ENCODE measurements at places on chromosomes 12 and 14. TPM values are rescaled to one million over a fixed set of nuclear protein-coding genes. Genes with fewer than 3 reads are reported as not detected.

OR6C2 gene
- total RNA-seq, result not detected

RTN1 gene
- total RNA-seq, result 0.46 TPM

EMP1 gene
- total RNA-seq, result 7.5 TPM

SERPINA3 gene
- total RNA-seq, result 0.15 TPM

TAC3 gene
- not detected for total RNA-seq

- H3K27me3 ChIP-seq, result no peaks in the 10 kb centered on the region
- H3K27ac ChIP-seq, result no peak overlapping the region
- no peak overlapping the region for H3K4me3 ChIP-seq
- no peaks in the 10 kb centered on the region for H3K36me3 ChIP-seq
Observed at GRCh38 chr12:106287364-106287763, 15.2 kb upstream of the TCP11L2 start.

DNA sequence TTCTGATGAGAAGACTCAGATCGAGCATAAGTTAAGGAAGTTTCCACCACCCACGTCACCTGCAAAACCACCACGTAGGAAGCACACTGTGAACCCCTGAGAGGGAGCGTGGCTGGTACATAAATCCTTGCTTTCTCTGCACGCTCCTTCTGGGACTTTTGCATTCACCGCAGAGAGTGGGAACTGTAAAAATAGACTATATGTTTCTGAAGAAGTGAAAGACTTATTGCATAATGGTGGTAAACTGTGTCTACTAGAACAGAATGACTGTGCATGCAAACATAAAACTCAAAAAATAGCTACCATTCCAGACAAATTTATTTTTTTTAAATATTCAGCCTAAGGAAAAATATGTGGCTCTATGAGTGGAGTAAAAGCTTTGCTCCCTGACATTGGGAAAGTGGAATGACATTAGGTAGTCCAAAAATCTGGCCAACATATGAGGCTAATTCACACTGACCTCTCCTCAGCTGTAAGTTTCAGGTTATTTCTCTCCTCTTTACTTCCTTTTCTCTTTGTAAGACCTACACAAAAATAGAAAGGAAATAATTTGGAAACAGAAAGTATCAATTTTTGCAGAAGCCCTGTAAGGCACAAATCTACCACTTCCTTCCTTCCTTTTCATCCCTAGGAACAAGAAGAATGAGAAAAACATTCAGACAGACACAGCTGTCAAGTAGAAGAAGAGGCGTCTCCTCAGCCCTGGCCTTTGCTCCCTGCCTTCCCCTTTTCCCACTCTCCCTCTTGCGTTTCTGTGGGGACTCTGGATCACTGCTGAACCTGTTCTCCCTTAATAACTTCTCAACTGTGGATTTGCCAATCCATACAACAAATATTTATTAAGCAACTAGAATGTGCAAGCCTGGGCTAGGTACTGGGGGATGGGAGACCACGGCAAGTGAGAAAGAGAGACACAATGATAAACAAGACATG, 264.3 kb upstream of the FOXN3 start:
- H3K27ac ChIP-seq, result no peak overlapping the region
- no peaks in the 10 kb centered on the region for H3K36me3 ChIP-seq
- no peaks in the 10 kb centered on the region for H3K4me1 ChIP-seq

DNA sequence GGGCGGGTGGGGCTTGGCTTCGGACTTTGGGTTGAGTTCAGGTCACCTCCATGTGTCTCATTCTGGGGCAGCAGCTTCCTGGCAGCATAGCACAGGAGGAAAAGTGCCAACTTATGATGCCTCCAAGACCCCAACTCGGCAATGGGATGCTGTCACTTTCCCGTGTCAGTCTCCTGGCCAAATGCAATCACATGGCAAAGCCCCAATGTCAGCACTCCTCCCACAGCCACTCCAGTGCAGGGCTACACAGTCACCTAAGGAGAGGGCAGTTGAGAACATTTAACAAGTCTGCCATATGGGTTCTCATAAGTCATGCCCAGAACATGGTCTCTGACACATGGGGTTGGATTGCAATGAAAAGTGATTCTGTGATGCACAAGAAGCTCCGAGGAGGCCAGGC, 26.7 kb downstream of the ELK3 start:
- no peak overlapping the region for H3K27ac ChIP-seq
- peaks cover 16% of the 10 kb centered on the region for H3K4me1 ChIP-seq
- no peak overlapping the region for H3K4me3 ChIP-seq
- H3K27me3 ChIP-seq, result no peaks in the 10 kb centered on the region
- peaks cover 11% of the 10 kb centered on the region for H3K36me3 ChIP-seq

- H3K36me3 ChIP-seq, result no peaks in the 10 kb centered on the region
- DNase-seq, result no peak
- H3K4me3 ChIP-seq, result no peak overlapping the region
Observed at GRCh38 chr14:79861111-79861510, 350.2 kb downstream of the DIO2 start.

DNA sequence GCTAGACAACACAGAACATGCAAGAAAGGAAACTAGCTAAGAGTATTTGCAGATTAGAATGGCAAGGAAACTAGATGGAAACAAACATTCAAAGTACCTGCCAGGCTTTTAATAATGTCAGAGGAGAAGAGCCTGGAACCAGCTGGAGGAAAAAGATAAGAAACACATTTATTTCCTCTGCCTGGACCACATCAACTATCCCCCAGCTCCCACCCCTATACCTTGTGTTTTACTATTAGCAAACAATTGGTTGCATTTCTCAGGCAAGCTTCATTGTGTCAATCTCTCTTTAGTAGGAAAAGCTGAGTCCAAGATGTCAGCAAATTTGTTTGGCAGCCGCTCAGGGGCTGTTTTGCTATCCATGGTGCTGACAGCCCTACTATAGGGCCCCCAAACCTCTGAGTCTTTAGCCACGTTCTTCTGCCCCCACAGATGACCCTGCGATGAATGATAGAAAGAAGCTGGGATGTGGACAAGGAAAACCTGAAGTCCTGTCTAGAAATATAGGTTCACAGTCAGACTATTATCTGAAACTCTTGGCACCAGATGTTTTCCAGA, 11.6 kb upstream of the SYNDIG1L start:
- no peaks in the 10 kb centered on the region for H3K4me1 ChIP-seq
- no peaks in the 10 kb centered on the region for H3K36me3 ChIP-seq
- H3K4me3 ChIP-seq, result no peak overlapping the region

DNA sequence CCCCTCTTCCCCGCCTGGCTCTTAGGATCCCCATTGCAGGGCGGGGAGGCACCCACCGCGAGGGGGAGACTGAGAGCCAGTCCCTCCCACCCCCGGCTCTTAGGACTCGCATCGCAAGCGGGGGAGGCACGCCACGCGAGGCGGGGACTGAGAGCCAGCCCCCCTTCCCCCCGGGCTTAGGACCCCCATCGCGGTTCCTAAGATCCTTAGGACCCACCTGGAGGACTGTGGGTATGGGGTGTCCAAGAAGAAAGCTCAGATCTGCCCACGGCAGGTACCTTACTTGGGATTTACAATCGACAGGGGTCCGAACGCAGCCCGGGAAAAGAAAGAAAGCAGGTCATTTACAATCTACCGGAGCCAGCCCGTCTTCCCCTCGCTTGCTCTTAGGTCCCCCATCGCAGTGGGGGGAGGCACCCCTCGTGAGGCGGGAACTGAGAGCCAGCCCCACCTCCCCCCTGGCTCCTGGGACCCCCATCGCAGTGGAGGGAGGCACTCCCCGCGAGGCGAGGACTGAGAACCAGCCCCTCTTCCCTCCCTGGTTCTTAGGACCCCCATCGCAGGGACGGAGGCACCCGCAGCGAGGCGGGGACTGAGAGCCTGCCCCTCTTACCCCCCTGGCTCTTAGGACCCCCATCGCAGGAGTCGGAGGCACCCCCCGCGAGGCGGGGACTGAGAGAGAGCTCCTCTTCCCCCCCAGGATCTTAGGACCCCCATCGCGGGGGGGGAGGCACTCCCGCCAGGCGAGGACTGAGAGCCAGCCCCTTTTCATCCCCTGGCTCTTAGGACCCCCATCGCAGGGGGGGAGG, 43.7 kb downstream of the DDX11 start:
- H3K4me1 ChIP-seq, result no peaks in the 10 kb centered on the region
- peak; percentile 65 for DNase-seq
- H3K27me3 ChIP-seq, result no peaks in the 10 kb centered on the region
- peak overlapping the region; percentile 67 for H3K4me3 ChIP-seq
- peak overlapping the region; percentile 53 for H3K27ac ChIP-seq

DNA sequence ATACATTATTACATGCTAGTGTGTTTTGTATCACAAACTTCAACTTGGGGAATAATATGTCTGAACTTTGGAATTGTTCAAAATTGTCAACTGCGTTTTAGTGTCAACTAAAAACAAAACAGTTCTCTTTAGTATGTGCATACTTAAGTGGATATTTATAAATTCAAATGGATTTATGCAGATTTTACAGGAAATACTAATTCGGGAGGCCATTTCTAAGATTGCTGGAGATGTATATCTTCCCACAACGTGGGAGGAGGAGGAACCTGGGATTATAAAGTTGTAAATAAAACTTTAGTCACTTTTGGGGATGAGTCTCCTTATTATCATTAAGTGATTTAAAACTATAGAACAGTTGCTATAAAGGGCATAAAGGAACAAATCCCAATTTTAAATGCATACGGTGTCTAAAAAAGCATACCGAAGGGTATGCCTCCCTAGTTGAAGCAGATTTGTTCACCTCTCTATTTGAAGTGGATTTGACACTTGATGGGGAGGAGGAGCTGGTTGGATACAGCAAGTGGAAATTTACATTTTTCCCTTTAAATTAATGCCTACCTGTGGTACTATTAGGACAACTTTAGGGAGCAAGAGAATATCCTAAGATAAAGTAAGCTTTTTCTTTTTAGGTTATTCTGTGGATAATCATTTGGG, 2.7 kb downstream of the PDE3A start:
- H3K36me3 ChIP-seq, result no peaks in the 10 kb centered on the region
- no peaks in the 10 kb centered on the region for H3K4me1 ChIP-seq
- H3K4me3 ChIP-seq, result peak overlapping the region; percentile 70
- DNase-seq, result no peak

GRCh38 chr14:90641615-90642243, 174.5 kb downstream of the TTC7B start:
- DNase-seq, result peak; percentile 72
- no peak overlapping the region for H3K4me3 ChIP-seq
- no peaks in the 10 kb centered on the region for H3K27me3 ChIP-seq
- H3K27ac ChIP-seq, result peak overlapping the region; percentile 92
- peaks cover 61% of the 10 kb centered on the region for H3K4me1 ChIP-seq

DNA sequence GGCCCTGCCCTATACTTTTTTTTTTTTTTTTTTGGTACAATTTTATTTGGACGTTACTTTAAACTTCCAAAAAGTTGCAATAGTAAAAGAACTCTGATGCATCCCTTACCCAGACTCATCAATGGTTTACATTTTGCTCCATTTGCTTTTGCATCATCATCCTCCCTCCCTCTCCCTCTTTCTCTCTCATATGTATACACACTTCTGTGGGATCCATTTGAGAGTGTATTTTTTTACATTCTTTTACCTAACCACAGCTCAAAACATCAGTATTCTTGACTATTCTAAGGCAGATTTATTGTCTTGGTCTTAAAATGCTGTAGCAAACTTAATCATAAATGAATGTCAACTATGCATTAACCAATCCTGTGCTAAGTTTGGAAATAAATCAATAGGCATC, 111.6 kb downstream of the PRICKLE1 start:
- H3K27ac ChIP-seq, result no peak overlapping the region
- H3K36me3 ChIP-seq, result no peaks in the 10 kb centered on the region
- no peak for DNase-seq
- H3K4me3 ChIP-seq, result no peak overlapping the region
- 0 out of 2 replicates have a peak, but pooled peaks cover 3% of the 10 kb centered on the region for H3K4me1 ChIP-seq
- H3K27me3 ChIP-seq, result 0 out of 2 replicates have a peak, but pooled peaks cover 3% of the 10 kb centered on the region

DNA sequence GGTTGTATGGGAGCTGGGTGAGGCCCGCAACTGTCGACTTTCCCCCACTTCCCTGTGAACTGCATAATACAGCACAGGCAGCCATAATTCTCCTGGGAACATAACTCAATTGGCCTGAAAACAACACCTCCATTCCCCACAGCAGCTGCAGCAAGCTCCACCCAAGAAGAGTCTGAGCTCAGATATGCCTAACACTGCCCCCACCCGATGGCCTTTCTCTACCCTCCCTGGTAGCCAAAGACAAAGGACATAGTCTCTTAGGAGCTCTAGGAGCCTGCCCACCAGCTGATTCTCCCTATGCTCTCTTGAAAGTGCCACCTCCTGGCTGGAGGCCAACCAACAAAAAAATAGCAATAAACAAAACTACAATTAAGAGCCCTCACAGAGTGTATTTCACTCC, 542.7 kb upstream of the LMO3 start:
- H3K27me3 ChIP-seq, result no peaks in the 10 kb centered on the region
- DNase-seq, result peak; percentile 66
- no peak overlapping the region for H3K4me3 ChIP-seq
- H3K4me1 ChIP-seq, result peaks cover 6% of the 10 kb centered on the region
- no peak overlapping the region for H3K27ac ChIP-seq
- no peaks in the 10 kb centered on the region for H3K36me3 ChIP-seq

DNA sequence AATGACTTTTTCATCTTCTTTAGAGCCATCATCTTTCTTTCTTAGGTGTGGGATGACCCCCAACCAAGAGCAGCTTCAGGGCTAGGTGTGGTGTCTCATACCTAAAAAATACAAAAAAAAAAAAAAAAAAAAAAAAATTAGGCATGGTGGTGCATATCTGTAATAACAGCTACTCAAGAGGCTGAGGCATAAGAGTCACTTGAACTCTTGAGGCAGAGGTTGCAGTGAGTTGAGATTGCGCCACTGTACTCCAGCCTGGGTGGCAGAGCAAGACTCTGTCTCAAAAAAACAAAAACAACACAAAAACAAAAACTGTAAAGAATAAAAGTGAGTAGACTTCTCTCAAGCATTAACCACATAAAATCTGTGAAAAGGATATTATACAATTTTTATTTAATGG, 8.0 kb upstream of the ATF7IP start:
- H3K4me3 ChIP-seq, result no peak overlapping the region
- no peaks in the 10 kb centered on the region for H3K36me3 ChIP-seq
- no peak for DNase-seq

DNA sequence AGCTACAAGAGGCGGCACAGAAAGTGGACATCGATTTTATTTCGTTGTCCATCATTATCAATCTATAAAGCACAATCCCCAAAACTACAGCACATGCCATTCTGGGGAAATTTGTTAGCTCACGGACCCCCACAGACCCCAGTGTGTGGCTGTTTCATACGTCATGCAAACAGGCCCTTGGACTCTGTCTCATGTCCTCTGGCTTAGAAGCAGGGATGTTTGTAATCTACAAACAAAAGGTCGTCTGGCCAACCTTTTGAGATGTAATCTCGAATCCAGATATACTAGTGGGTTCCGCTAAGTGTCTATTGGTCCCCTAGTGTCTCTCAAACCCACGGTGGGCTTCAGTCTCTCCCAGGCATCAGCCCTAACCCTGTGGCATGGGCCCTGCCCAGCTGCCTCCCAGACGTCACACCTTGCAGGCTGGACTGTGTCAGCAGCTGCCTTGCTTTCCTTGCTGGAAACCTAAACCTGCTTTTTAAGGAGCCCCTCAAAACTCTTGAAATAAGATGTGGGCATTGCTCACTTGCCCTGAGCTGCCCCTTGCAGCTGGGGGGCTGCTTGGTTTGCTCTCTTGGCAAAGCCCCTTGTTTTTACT, 220.8 kb downstream of the ZFP36L1 start:
- no peak overlapping the region for H3K4me3 ChIP-seq
- H3K27me3 ChIP-seq, result no peaks in the 10 kb centered on the region
- H3K27ac ChIP-seq, result no peak overlapping the region

DNA sequence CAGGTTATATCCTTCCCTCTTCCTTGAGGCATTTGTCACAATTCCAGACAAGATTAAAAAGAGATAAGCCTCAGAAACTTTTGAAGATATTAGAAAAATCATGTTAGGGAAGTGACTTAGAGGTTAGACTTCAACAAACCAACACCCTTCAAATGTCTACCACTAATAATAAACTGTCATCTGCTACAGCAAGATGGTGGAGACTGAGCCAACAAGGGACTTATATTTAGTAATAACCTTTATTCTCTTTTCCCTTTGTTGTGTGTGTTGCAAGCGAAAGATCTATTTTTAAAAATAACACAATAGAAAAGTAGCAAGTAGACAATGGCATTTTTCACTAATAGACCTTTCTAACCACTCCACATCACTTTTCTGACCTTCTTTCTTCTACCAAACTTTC, 28.6 kb downstream of the PRICKLE1 start:
- H3K4me1 ChIP-seq, result no peaks in the 10 kb centered on the region
- no peaks in the 10 kb centered on the region for H3K36me3 ChIP-seq
- DNase-seq, result no peak

All from SJCRH30 (cell line).